ENCODE measurements at places on chromosomes 6 and 20. TPM values are rescaled to one million over a fixed set of nuclear protein-coding genes. Genes with fewer than 3 reads are reported as not detected.

DNA sequence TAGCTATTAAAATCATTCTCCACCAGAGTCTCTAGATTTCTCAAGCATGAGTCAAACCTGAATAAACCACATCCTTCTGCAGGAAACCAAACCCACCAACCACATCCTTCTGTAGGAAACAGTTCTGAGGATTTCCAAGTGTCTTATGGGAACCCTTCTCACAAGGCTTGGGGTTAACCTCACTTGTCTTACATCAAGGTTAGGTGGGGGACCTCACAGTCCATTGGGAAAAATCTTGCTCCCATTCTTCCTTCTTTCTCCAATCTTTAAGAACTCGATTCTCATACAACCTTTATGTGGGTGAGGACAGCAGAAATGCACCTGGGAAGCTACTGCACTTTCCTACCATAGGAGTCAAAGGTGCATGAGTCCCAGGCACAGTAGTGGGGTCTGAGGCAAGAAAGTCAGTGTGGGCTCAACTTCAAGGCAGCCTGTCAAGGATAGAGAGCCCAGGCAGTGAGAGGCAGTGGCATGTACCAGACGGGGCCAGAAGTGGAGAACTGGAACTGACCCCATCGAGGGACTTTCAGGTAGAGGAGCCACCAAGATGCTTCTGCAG is 114.5 kb downstream of the SLC22A3 start:
- H3K36me3 ChIP-seq = no peaks in the 10 kb centered on the region
- H3K4me3 ChIP-seq = no peak overlapping the region
- peaks cover 43% of the 10 kb centered on the region for H3K4me1 ChIP-seq
- H3K27ac ChIP-seq = peak overlapping the region; percentile 65

- H3K4me3 ChIP-seq = no peak overlapping the region
- no peak for DNase-seq
- no peaks in the 10 kb centered on the region for H3K36me3 ChIP-seq
- no peak overlapping the region for H3K27ac ChIP-seq
- H3K27me3 ChIP-seq = no peaks in the 10 kb centered on the region
- H3K4me1 ChIP-seq = no peaks in the 10 kb centered on the region
These were observed 904.5 kb downstream of the C6orf118 start for GRCh38 chr6:164404812-164405488.

GRCh38 chr6:1770435-1770843 is 160.7 kb downstream of the FOXC1 start:
- no peaks in the 10 kb centered on the region for H3K27me3 ChIP-seq
- peaks cover 10% of the 10 kb centered on the region for H3K36me3 ChIP-seq
- peak overlapping the region; percentile 89 for H3K27ac ChIP-seq
- peak; percentile 62 for DNase-seq

DNA sequence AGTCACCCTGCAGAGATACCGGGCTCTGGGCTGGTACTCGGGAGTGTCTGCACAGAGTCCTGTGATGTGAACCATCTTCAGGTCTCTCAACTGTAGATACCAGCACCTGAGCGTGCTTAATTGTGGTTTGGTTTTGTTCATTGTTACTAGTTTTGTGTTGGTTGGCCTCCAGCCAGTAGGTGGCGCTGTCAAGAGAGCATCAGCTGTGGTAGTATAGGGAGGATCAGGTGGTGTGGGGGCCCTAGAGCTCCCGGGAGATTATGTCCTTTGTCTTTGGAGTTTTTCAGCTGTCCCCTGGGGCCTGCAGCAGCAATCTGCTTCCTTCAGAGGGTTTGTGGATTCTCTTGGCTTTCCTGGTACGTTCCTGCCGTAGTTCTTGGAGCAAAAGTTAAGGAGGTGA is 67.9 kb downstream of the CDYL start:
- peaks cover 52% of the 10 kb centered on the region for H3K36me3 ChIP-seq
- H3K27ac ChIP-seq = no peak overlapping the region
- H3K27me3 ChIP-seq = no peaks in the 10 kb centered on the region

- peak overlapping the region; percentile 59 for H3K27ac ChIP-seq
- H3K36me3 ChIP-seq = no peaks in the 10 kb centered on the region
- no peaks in the 10 kb centered on the region for H3K27me3 ChIP-seq
- peaks cover 29% of the 10 kb centered on the region for H3K4me1 ChIP-seq
- H3K4me3 ChIP-seq = peak overlapping the region; percentile 94
These were observed 26.1 kb downstream of the HLA-F start for GRCh38 chr6:29749308-29749662.

DNA sequence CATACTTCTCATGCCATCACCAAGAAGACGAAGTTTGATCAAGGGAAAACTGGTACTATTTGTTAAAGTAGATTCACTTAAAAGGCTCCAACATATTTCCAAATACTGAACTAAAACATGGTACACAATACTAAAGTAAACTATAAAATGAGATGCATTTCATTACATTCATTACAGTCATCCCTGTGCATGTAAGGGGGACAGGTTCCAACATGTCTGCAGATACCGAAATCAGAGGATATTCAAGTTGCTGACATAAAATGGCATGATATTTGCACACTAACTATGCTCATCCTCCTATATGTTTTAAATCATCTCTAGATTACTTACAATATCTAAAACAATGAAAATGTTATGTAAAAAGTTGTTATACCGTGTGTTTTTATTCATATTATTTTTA is 893.9 kb upstream of the MANEA start:
- no peak overlapping the region for H3K4me3 ChIP-seq
- H3K36me3 ChIP-seq = no peaks in the 10 kb centered on the region
- DNase-seq = no peak
- H3K27ac ChIP-seq = no peak overlapping the region
- no peaks in the 10 kb centered on the region for H3K4me1 ChIP-seq

GRCh38 chr6:95786802-95787201 is 209.5 kb downstream of the MANEA start:
- H3K4me1 ChIP-seq = no peaks in the 10 kb centered on the region
- no peak overlapping the region for H3K4me3 ChIP-seq
- no peaks in the 10 kb centered on the region for H3K27me3 ChIP-seq
- H3K27ac ChIP-seq = no peak overlapping the region

GRCh38 chr6:53794720-53795339 is at the start of gene LRRC1:
Gene LRRC1 (plus strand): TSS chr6:53795005. CDS start chr6:53795257, 252 bp downstream.
- peaks cover 44% of the 10 kb centered on the region for H3K27me3 ChIP-seq
- H3K36me3 ChIP-seq = no peaks in the 10 kb centered on the region
- DNase-seq = peak; percentile 91

MROH8 gene
- 2.2 TPM for total RNA-seq

ZNF292 gene
- 42.6 TPM for total RNA-seq

- no peak overlapping the region for H3K27ac ChIP-seq
- no peaks in the 10 kb centered on the region for H3K36me3 ChIP-seq
- H3K4me3 ChIP-seq = no peak overlapping the region
- H3K27me3 ChIP-seq = peaks cover 5% of the 10 kb centered on the region
These were observed 85.6 kb upstream of the SRSF6 start for GRCh38 chr20:43372051-43372450.

- H3K36me3 ChIP-seq = no peaks in the 10 kb centered on the region
- no peak overlapping the region for H3K4me3 ChIP-seq
- H3K4me1 ChIP-seq = peaks cover 18% of the 10 kb centered on the region
- no peaks in the 10 kb centered on the region for H3K27me3 ChIP-seq
- H3K27ac ChIP-seq = no peak overlapping the region
These were observed 47.4 kb upstream of the DDR1 start for GRCh38 chr6:30836957-30837356.

All from activated naive CD8-positive, alpha-beta T cell treated with anti-CD3 and anti-CD28 coated beads for 36 hours (primary cell).